Astrocyte of the spinal cord (primary cell): ENCODE measurements at places on chromosomes 7 and 10.

GRCh38 chr10:52563360-52563759 is 209.2 kb downstream of the MBL2 start:
- no peak for DNase-seq

DNA sequence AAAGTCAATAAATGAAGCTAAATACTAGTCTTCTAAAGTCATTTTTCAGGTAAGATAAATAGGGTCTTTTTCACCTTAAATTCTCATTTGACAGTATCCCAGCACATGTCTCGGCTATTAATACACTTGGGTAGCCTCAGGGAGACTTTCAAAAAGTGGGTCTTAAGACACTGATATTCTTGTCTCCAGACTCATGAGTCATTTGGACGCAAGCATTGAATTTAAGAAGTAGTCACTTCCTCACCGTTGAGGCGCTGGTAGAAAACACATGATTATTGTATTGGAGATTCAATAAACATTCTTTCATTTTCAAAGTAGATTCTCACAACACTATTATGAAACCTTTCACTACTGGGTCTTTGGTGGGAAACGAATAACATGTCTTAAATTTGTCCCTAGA is 108.9 kb upstream of the SP8 start:
- DNase-seq: no peak

DNA sequence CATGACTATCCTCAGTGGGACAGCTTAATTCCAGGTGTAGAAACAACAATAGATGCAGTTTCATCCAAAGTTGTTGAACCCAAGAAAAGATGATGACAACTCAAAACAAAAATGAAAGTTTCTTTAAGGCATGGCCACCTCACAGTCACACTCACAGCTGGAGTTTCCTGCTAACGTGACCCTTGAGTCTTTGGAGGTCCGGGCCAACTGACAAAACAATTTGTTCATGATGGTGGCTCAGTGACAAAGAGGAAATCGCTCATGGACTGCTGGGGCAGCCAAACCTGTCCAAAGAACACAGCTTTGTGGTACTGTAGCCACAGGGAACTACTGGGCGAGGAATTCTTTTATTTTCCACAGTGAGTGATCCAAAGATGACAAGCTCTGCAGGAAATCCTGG is 96.0 kb upstream of the JCAD start:
- peak; percentile 85 for DNase-seq

GRCh38 chr7:36208426-36208825 is 55.4 kb downstream of the EEPD1 start:
- no peak for DNase-seq

- no peak for DNase-seq
Observed at GRCh38 chr7:47885987-47886811, 62.1 kb downstream of the PKD1L1 start.

- DNase-seq: no peak
Observed at GRCh38 chr10:91955114-91955513, 31.5 kb downstream of the BTAF1 start.

DNA sequence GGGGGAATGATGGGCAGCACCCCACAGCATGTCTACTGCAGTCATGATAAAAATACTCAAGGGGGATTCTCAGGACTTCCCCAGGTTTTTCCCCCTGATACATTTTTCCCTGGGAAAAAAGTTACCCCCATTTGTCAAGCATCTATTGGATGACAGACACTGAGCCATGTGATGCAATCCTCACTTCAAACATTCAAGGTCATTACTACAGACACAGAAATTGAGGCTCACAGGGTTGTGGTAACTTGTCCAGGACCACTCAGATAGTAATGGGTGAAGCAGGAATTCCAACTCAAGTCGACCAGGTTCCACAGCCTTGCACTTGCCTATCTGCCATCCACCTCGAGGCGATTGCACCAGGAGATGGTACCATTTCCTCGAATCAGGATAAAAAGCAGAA is 31.7 kb downstream of the PPP1R3C start:
- DNase-seq: no peak

GRCh38 chr10:60798031-60798430 is 19.8 kb downstream of the CDK1 start:
- DNase-seq: no peak

DNA sequence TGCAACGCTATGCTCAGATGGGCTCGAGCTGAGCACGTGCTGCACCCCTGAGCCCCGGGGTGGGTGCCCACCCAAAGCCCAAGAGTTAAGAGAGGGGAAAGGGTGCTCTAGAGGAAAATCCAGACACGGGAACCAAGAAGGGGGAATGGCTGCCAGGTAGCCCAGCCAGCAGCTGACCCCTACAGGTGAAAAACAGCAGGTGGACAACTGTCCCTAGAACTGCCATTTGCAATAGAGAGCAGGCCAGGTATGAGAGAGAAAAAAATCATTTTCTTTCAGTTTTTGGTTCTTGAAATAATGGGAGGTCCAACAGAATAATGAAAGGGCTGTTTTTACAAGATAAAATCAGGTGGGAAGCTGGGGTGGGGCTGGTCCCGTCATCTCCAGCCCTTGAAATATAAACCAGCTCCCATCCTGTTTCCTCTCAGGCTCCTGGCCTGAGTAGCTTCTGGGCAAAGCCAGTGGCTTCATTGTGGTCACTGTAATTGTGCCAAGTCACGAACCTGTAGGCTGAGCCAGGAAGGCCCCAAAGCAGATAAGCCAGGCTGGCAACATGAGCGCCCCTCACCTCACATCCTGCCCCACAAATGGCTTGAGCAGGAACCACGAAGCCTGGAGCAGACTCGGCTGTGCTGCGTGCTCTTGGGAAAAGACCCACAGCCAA is 257.8 kb downstream of the SNX10 start:
- DNase-seq: no peak

DNA sequence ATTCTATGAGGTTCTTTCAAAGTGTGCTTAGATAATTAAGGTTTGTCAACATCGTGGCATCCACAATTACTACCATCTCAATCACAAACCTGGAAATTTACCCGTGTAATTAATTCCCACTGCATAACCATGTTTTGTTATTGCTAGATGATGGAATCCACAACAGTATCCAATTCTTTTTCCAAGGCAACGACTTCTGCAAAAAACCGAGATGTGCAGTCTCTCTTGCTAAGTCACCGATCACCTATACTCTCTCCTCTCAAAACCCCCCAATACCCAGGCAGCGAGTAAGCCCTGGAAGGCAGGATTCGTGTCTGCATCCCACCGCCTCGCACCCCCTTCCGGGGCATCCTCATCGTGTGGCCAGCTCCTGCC is 678 bp upstream of the EIF4H start:
- no peak for DNase-seq

GRCh38 chr7:157854066-157854891 is 517.5 kb downstream of the DNAJB6 start:
- DNase-seq: no peak

- no peak for DNase-seq
Observed at GRCh38 chr7:121800916-121801675, 71.9 kb upstream of the PTPRZ1 start.

- DNase-seq: peak; percentile 97
Observed at GRCh38 chr7:3267966-3268690, 32.9 kb upstream of the SDK1 start.

GRCh38 chr7:80334908-80335307 is 177.0 kb downstream of the GNAT3 start:
- no peak for DNase-seq

GRCh38 chr10:12042409-12042796 is 206 bp downstream of the UPF2 start:
- no peak for DNase-seq

DNA sequence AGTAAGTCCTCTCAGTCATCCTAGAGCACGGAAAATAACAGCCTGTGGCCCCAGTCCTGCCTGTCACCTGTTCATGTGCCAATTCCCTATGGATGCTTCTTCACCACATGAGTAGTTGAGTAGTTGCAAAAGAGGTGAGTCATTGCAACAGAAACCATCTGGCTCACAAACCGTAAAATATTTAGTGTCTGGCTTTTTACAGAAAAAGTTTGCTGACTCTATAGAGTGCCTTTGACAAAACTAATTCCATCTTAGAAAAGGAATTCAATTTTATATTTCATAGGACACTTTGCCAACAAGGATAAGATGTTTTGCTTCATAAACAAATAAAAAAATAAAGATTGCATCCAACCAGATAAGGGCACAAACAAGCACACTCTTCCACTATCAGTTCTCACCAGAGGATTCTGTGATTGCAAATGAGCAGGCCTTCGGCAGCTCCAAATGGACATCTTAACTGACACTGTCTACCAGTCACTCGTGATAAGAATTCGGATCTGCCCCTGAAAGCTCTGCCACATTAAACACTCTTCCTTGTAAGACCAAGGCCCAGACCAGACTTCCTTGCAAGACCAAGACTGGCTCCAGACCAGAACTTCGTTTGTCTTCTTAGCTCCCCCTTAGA is 242.7 kb upstream of the SEMA3C start:
- peak; percentile 94 for DNase-seq

- peak; percentile 83 for DNase-seq
Observed at GRCh38 chr7:107387573-107388219, 82.2 kb upstream of the GPR22 start.

GRCh38 chr10:95287281-95287680 is 3.5 kb downstream of the PDLIM1 start:
- DNase-seq: no peak

- no peak for DNase-seq
Observed at GRCh38 chr10:188546-188945, 53.3 kb downstream of the ZMYND11 start.

DNA sequence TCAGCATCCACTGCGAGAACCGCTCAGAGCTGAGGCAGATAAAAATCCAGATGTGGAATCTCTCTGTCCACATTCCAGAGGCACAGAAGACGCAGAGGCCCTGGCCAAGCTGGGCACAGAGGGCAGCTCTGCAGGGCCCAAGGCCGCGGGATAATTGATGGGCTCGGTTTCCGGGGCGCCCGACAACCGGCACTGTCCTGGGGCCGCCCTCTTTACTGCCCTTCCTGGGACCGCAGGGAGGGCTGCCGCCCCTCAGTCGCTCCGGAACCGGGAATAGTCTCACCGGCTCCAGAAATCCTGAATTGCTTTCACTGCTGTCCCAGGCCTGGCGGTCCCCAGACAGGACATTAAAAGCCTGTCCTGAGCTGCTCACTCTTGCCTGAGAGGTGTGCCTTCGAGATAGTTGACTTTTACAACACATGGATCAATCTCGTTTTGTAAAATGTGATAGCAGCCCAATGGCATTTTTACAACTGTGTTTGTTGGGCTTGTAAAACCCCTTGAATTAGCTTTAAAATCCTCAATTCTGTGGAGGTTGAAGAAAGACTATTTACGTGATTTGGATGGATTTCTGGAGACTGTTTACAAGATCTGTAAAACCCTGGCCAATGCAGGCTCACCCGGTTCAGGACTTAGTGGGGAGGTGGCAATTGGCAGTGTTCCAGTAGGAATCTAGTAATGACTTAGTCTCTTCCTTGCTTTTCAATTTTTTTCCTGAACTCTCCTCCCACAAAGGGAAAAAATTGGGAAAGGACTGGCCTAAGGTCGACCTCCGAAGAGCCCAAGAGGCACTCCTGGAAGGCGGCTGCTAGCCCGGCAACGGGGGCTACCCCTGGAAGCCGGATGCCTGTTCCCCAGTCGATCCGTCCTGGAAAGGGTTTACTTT is 1.4 kb upstream of the HOXA6 start:
- no peak for DNase-seq

- DNase-seq: peak; percentile 12
Observed at GRCh38 chr10:70925377-70926225, 37.2 kb upstream of the PCBD1 start.

- DNase-seq: no peak
Observed at GRCh38 chr10:132816718-132817117, 30.8 kb upstream of the NKX6-2 start.

DNA sequence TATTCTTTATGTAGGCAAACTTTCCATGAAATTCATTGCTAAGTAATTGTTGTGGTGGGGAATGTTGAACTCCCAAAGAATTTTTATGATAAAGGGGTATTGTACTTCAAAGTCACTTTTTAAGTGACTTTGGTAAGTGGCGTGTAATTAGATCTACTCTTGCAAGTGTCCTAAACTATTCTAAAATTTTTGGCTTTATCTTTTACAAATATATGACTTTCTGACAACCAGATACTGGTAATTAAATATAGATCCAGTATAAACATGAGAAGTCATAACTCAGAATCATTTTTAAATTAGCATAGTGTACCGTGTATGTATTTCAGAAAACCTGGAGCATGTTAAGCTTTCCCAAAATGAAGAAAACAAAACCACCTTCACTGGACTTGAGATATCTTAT is 84.7 kb upstream of the HGF start:
- no peak for DNase-seq

DNA sequence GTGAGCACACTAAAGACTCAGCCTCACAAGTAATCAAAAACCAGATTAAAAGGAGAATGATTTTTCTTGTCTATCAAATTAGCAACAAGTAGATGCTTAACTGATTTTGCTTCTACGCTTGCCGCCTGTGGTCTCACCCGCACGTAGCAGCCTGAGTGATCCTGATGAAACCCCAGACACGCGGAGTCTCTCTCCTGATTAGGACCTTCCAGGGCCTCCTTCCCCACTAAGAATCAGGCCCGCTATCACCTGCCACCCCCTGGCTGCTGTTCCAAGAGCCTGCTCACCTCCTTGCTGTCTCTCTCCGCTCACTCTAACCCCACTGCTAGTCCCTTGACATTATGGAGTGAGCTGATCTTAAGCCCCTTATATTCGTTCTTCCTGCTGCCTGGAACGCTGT is 325.9 kb upstream of the NRP1 start:
- no peak for DNase-seq
